ENCODE measurements at places on chromosomes 16 and 17.
A peak's percentile ranks its signal among the peaks of the same experiment; 100 is the strongest.

DNA sequence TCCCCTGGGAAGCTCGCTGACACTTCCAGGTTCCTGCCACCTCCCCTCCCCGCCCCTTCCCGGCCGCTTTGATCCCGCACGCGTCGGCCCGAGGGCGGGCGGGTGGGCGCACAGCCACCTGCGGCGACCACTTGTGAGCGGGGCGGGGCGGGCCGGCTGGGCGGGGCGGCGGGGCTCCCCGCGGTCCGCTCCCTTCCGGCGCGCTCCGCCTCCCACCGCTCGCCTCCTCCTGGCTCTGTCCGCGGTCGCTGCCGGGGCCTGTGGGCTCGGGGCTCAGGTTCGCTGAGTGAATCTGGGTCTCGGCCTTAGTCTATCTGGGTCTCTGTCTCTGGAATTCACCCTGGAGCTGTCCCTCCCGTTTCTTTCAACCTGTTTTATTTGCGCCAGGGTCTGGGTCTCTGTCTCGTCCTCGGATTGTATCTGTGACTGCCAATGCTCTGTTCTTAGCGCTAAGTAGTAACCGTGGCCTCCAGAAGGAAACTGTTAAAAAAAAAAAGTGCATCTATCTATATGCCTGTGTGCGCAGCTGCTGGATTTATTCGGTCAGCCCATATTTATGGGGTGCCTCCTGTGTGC is 2.7 kb upstream of the HES7 start:
- peak; percentile 63 for DNase-seq

- DNase-seq: peak; percentile 83
These were observed 66.2 kb upstream of the CACNG3 start for GRCh38 chr16:24189941-24190340.

DNA sequence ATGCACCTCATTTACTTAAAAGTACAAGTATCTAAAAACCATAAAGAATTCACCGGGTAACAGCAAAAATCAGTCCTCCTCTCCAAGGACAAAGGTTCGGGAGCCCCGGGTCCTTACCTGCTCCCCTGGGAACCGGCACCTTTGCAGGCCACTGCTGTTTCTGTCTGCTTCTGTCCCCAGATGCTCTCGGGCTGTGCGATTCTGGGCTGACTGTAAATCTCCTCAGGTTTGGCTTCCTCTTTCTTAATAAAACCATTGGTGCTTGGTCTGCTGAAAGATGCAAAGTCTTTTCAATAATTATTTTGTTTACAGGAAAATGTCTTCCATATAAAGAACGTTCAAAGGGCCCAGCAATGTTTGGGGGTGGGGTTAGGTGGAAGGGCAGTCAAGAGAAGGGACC is 63.9 kb downstream of the MARCHF10 start:
- no peak for DNase-seq

- DNase-seq: no peak
These were observed 5.4 kb upstream of the CYLD start for GRCh38 chr16:50736448-50736847.
